Subcutaneous adipose tissue (tissue), 4 donors: ENCODE measurements at places on chromosomes 16 and 17. TPM values are rescaled to one million over a fixed set of nuclear protein-coding genes. Genes with fewer than 3 reads are reported as not detected.

Gene C16orf96
- 1.1 TPM for total RNA-seq

Gene FNDC8
- total RNA-seq: not detected

Gene WFDC1
- total RNA-seq: 0.44 TPM

Gene GP1BA
- total RNA-seq: not detected

Gene TBC1D3G
- total RNA-seq: not detected

Gene TMEM92
- not detected for total RNA-seq

Gene RND2
- 0.17 TPM for total RNA-seq

Gene SMIM36
- not detected for total RNA-seq

Gene TBC1D3K
- not detected for total RNA-seq

Gene FGF11
- 1.3 TPM for total RNA-seq

Gene CES1
- 77.8 TPM for total RNA-seq

Gene ADAMTS18
- total RNA-seq: 4.0 TPM

Gene TBX2
- total RNA-seq: 16.2 TPM

Gene ITGB3
- total RNA-seq: 22.6 TPM

Gene HOXB9
- 0.38 TPM for total RNA-seq

Gene NPIPA3
- total RNA-seq: 1.5 TPM

Gene KREMEN2
- not detected for total RNA-seq

Gene ASIC2
- total RNA-seq: not detected

Gene TBX6
- total RNA-seq: 0.38 TPM

Gene CD300LB
- 0.88 TPM for total RNA-seq

Gene FOXJ1
- not detected for total RNA-seq

Gene MARCHF10
- total RNA-seq: not detected

Gene UNC45B
- total RNA-seq: not detected

Gene EZH1
- total RNA-seq: 126 TPM

Gene ZP2
- total RNA-seq: not detected

Gene CUEDC1
- total RNA-seq: 20.7 TPM

Gene MYH3
- 2.9 TPM for total RNA-seq
